RPMI7951 (cell line): ENCODE measurements at places on chromosomes 5 and 9. TPM values are rescaled to one million over a fixed set of nuclear protein-coding genes. Genes with fewer than 3 reads are reported as not detected.
A peak's percentile ranks its signal among the peaks of the same experiment; 100 is the strongest.

DNA sequence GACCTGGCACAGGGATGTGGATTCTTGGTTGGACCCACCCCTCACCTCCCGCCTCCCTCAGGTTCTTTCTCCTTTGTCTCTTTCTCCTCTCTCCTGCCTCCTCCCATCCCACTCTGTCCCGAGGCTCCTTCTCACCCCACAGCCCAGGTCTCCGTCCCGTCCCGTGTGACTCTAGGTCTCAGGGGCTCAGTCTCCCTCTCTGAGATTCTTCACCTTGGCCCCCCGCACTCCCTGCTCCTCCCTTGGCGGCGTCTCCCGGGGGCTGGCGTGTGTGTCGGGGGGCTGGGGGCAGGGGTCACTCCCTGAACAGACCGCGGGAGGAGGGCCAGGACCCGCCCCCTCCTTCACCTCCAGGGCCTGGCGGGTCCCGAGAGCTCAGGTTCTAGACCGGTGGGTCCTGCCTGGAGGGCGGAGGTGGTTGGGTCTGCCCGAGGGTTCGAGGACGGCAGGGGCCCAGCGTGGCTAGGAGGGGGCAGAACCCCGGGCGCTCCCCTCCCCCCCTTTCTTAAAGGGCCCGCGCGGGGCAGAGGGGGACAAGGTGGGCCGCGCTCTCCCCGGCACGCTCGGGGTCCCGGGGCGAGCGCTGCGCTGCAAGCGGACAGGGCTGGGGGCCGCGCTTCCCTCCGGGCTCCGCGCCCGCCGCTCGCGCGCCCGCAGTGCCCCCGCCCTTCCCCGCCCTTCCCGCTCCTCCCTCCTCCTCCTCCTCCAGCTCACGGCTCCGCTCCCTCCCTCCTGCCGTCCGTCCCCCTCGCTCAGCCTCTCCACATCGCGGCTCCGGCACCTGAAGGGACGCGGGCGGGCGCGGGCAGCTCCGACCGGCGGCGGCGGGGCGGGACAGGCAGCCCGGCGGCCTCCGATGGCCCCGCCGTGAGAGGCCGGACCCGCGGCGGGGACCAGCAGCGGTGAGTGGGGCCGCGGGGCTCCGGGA is at the start of gene PSD2:
Gene PSD2 (plus strand): TSS at position 735 of the 928 bp plus-strand sequence. CDS start 13,633 bp downstream, outside the sequence.
- peak; percentile 14 for DNase-seq

DNA sequence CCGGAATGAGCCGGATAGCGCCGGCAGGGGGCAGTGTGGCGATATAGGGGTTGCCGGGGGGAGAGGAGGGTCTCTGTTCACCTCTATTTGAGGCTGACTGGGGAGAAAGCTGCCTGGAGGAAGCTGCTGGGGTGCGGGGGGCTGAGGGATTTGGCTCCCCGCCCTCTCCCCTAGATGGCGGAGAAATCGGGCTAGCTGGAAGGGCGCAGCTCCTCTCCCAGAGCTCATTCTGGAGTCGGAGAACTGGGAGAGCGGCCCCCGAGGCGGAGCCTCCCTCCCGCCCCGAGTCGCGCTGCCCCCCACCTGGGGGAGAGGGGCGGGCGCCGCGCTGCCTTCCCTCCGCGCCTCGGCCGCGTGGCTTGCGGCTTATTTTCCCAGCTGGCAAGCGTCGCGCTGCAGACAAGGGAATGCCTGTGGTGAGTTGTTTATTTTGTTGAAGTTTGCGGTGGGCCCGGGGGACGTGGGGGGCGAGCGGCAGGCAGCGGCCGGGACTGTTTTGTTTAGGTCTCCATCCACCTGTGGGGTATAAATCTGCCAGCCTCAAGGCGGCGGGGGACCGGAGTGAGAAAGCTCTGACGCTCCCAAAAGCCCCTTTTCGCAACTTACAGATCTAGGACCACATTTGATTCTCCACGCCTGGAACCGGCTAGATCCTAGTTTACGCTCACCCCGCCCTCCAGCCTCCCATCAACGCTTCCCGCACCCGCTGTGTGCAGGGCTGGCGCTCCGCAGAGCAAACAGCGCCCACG is 4.1 kb upstream of the RGMB start:
- peak; percentile 44 for DNase-seq

DNA sequence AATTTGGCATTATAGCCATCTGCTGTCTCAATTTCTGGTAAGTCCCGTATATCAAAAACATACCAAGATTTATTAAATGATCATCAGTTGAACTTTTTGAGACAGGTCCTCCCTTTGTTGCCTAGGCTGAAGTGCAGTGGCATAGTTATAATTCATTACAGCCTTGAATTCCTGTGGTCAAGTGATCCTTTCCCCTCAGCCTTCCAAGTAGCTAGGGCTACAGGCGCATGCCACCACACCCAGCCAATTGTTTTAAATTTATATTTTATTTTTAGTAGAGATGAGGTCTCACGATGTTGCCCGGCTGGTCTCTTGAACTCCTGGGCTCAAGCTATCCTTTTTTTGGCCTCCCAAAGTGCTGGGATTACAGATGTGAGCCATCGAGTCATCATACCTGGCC is 418.9 kb downstream of the ARHGEF28 start:
- DNase-seq, result peak; percentile 33

- DNase-seq, result no peak
These were observed 46.0 kb downstream of the PARP8 start for GRCh38 chr5:50712479-50712878.

DNA sequence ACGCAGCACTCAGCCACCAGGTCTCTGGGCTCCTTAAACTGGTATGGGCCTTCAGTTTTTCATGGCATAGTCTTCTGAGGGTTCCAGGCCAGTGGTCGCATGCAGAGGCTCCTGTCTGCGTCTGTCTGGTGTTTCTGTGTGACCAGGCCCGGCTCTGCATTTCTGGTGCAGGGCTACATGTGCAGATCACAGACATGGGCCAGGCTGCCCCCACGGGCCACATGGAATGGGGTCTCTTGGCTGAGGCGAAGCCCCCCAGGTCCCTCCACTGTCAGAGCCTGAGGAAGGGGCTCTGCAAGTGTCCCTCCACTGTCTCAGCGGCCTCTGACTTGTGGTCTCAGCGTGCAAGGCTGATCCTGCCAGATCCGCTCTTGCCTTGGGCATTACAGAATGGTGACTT is 15.6 kb upstream of the CARD19 start:
- DNase-seq, result no peak

GRCh38 chr9:89021154-89021803 is 30.0 kb downstream of the S1PR3 start:
- DNase-seq, result peak; percentile 93

F2RL1 gene
- total RNA-seq, result 6.8 and 8.6 TPM in 2 replicates

PAEP gene
- total RNA-seq, result 0.39 TPM in 1 of 2 replicates, not detected in the other

DNA sequence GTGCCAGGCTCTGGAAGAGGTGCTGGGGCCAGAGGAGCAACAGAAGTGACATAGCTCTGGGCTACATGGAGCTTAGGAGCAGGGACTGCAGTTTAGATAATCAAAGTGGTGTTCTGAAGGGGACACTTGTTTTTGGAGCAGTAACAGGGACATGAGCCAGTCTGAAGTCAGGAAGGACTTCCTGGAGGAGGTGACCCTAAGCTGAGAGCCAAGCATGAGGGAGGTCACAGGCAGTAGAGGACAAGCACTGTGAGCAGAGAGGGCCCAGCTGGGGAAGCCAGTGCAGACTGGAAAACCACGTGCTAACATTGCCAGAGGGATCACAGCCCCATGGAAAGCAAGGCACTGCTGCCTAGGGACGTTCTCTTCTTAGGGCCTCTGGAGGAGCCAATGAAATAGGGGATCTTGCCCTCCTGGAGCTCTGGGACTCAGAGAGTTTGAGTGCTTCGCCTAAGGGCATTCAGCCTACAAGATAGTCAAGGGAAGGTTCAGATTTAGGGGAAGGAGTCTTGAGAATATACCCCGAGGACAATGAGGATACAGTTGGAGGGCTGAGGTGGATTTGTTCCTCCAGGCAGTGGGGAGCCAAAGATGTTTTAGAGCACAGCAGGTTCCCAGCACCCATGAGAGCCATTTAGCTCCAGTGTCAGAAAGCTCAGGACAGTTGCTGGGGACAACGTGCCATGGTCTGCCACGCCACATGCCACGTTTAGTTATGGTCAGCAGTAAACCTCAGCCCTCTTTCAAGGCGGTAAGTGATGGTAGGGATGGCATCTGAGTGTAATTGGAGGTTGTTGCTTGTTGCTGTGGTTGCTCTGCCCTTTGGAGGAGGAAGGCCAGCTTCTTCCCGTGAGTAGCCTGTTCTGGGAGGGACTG is 40.5 kb upstream of the SH3PXD2B start:
- DNase-seq, result no peak

GRCh38 chr5:10077791-10078545 is 171.7 kb downstream of the ATPSCKMT start:
- no peak for DNase-seq

DNA sequence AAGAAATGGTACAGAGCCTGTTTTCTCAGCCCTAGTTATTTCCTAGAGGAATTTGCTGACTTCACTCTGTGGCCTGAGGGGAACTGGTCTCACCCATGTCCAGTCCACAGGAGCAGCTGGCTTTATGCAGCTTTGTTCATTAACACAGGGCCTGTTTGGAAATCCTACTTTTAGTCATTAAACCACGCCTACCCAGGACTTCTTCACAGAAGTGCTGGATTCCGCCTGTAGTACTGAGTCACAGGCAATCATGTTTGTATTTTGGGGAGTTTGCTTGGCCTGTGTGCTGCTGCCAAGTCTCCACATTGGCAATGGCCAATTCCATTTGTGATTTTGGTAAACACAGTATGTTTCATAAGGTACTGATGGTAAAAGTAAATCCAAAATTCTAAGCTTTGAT is 52.8 kb downstream of the CTNND2 start:
- DNase-seq, result no peak

- DNase-seq, result no peak
These were observed 18.4 kb downstream of the NKD2 start for GRCh38 chr5:1026700-1027621.

- DNase-seq, result no peak
These were observed 43.6 kb downstream of the ENC1 start for GRCh38 chr5:74596927-74597326.

DNA sequence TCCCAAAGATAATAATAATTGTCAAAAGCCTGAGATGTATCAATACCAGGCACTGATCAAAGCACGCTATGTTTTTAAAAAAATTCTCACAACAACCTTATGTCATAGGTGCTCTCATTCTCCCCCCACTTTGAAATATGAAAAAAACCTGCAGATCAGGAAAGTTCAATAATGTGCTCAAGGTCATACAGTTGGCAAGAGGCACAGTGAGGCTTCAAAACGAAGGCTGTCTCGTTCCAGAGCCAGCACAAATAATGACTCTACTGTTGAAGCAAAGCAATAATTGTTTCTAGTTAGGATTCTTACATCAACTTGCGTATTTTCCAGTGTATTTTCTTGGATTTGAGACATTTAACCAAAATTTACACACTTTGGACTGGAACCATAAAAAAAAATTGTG is 88.3 kb downstream of the RAB3C start:
- no peak for DNase-seq

DNA sequence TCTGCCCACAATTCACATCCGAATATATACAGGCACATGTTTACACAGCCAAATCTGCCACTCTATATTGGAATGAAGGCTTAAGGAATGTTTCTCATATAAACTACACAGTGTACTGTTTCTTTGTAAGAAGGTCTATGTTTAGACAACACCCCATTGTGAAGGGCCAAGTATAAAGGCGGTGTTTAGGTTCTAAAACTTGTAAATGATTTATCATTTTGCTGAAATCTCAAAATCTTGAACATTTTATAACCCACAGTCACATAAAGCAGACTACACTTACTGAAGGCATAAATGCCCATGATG is 94.0 kb downstream of the ZNF608 start:
- DNase-seq, result no peak

GRCh38 chr9:83061990-83062650 is 822 bp downstream of the RASEF start:
- no peak for DNase-seq

TAF11L4 gene
- total RNA-seq, result not detected in 2 replicates

GRCh38 chr5:176530983-176531901 is 6.0 kb downstream of the RNF44 start:
- DNase-seq, result peak; percentile 46

DNA sequence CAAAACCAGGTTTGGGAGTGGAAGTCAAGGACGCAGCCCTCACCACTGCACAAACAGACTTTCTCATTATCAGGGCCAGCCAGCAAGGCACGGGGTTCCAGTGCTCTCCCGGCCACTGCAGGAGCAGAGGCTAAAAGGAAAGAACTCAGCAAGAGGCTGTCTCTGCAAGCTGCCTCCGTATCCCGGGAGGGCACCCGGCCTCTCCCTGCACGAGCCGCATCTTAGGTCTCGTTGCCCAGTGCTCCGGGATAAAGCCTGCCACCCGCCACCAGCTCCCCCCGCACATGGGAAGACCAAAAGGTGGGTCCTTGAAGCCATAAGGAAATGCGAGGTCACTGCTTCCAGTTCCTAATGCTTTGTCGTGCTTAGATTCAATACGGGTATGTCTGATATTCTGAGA is 117.2 kb upstream of the SARDH start:
- no peak for DNase-seq

CD180 gene
- total RNA-seq, result under 0.01 TPM in 1 of 2 replicates, not detected in the other

HBEGF gene
- 3.5 and 3.9 TPM in 2 replicates for total RNA-seq

DNA sequence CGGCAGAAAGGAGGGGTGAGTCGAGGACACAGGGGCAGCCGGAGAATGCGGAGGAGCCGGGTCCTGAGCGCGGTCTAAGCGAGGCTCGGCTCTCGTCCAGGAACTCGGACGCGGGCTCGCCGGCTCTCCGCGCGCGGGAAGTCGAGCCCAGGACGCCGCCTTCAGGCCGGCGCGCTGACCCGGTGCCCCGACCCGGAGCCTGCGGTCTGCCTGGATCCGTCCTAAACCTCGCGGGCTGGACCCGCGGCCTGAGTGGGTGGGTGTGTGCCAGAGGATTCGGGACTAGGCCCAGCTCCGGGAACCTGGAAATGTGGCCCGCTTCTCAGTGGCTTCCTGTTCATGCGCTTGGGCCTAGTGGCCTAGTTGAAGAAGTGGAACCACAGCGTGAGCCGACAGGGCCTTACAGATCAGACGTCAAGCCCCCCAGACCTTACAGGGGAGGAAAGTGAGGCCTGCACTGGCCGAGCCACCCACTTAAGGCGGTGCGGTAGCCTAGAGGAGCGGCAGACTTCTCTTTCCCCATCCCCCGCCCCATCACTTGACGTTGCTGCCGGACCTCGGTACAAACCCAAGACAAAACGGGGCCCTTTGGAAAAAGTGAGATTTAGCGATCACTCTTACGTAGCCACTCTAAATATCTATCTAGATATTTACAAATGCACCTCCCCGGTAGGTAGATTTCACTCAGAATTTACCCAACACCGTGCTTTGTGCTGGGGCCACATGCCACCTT is 1.2 kb downstream of the CDKN2B-AS1 start:
- DNase-seq, result peak; percentile 56

- no peak for DNase-seq
These were observed 64.4 kb upstream of the ANGPTL2 start for GRCh38 chr9:127186806-127187205.

GRCh38 chr5:176870110-176870591 is 29.0 kb downstream of the HK3 start:
- DNase-seq, result peak; percentile 44

DNA sequence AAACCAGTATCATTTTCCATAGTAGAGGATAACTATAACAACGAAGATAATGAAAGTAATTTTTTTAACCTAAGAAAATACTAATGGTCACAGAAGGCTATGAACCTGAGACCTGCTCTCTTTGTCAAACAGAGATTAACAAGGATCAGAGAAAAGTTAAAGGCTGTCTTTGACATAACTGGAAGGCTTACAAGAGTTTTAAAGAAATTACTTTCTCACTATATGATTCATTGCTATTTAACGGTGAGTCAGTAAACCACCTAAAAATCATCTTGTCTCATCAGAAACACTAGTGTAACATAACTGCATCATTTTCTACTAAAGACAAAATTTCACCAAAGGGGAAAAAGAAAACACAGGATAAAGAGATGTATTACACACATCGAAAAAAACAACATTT is 19.3 kb downstream of the MLANA start:
- DNase-seq, result peak; percentile 10
